ENCODE measurements at places on chromosomes 7 and 10.

DNA sequence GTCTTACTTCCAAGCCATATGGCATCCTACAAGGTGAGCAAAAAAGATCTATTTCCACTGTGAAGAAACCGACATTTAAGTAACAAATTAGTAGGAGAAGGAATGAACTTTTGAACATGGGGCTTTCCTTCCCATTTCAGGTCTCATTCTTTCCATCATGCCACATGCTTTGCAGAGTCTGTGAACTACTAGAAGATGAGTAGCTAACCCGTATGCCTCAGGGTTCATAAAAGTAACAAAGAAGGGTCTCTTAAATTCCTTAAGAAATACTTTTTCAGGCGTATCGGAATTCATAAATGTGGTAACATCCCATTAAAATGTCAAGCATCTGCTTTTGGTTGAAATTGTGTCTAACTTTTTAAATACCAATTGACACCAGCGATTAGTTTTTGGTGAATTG, 81.3 kb upstream of the TNS3 start:
- DNase-seq = no peak

- DNase-seq = no peak
Observed at GRCh38 chr7:81707196-81707595, 62.7 kb downstream of the HGF start.

DNA sequence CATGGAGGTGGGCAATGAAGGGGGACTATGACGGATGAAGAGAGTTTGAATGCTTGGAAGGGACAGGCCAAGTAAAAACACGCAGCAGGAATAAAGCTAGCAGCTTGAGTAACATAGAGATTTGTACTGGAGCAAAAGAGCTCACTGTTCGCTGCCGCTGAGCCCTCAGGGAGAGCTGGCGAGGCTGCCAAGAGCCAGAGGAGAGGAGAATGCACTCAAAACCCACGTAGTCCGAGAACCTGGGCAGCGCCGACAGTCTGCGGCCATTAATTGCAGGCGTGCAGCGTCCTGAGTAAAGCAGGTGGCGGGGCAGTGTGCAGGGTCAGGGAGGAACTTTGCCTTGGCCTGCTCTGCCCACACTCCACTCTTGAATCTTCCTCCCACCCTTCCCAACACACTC, 68.2 kb downstream of the SLC37A3 start:
- no peak for DNase-seq

DNA sequence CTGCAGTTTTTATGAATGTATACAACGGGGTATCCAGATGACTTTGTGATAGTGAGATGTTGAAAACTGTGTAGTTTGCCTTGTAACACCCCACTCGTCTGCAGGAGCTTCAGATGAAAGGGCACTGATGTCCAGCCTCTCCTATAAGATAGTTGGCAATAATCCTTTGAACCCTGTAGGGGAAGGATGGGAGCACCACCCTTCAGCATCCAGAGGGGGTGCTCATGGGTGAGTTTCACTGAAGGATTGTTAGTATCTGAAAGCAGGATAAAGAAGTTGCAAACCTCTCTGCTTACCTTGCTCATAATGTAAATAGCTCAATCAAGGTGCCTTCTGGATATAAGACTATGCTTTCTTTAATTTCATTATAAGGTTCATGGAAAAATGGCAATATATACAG, 201.5 kb downstream of the TMEM178B start:
- no peak for DNase-seq

DNA sequence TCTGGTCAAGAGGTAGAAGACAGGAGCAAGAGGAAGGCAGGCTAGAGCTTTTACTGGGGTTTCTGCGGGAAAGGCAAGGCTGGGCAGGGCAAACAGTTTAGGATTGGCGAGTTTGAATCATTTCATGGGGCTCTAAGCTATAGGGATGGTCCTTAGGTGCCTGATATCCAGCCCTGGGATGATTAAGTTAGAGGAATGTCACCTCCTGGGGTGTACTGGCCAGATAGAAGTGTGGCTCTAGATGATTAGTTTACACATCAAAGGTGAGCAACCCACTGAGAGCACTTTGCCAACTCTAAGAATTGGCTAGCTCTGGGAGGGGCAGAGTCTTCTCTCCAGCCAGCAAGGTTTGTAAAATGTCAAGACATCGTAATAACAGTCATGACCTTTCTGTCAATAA, 52.4 kb downstream of the ZNF365 start:
- DNase-seq = no peak

GRCh38 chr7:54813398-54813797, 54.4 kb upstream of the SEC61G start:
- no peak for DNase-seq

GRCh38 chr7:38751416-38751815, 120.2 kb upstream of the AMPH start:
- DNase-seq = no peak

GRCh38 chr7:55526770-55527169, 45.5 kb downstream of the VOPP1 start:
- DNase-seq = no peak

DNA sequence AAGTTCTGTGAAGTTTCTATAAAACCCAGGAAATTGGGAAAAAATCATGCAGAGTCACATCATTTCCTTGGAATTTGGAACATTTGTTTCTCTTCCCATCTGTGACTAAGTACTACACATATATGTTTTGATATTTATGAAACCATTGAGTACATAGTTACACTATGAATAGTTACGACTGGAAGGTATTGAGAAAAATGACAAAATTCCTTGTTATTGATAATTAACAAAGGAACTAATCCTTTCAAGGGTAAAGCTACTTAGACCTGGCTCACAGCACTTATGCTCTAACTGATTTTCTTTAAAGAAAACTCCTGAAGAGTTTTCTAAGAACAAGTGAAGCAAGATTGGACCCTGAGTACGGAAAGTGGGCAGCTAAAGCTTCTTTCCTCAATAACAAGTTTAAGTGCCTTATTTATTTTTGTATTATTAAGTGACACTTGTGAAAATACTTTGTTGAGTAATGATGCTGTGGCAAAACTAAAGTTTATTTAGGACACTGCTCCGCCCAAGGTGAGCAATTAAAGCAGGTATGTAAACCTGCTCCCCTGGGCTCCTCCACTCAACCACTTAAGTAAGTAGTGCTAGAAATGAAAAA, 12.0 kb upstream of the GLCCI1 start:
- no peak for DNase-seq

DNA sequence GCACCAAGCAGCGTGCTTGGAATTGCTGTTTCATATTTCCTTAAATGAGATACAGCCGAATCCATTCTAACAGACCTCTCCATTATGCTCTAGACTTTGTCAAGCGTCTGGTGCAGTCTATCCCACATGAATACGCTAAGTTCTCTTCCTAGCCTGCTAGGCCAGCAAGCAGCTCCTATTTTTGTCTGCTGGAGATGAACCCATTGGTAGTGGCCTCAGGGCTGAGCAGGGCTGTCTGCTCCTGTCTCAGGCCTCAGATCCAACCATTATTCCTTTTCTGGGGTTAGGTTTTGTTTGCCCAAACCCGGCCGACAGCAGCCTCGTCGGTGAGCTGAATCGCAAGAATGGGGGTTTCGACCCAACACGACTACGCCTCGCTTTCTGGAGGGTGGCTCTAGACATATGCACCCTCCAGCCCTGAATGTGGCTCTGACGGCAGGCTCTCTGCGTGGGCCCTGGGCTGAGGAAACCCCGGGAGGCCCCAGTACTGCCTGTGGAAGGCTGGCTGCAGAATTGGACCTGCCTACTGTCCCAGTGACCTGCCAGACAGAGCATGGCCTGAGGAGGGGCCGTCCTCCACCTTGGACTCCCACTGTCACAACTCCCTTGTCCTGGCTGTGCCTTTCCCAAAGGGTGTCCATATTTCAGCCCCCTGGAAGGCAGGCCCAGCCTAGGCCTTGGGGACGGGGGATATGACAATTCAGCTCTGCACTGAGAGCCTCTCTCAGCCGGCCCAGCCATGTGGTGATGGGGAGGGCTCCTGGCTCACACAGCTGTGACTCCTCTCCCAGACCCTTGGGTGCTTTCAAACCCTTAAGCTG, 267.9 kb upstream of the TCERG1L start:
- DNase-seq = no peak

DNA sequence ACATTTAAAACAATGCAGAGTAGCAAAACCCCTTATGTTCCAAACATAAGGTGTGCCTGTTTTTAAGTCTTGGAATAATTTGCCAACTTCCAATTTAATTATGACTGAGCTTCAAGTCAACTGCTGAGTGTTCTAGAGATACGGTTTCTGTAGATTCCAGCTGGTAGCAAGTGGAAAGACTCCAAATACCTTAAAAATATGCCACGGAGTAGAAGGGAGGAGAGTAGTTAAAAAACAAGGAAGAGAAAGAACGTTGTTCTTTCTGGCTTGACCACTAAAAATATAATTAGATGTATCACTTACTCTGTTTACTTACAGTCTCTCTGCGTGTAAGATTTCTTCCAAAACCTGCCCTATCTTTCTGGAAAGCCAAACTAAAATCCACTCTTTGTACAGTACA, 24.5 kb upstream of the ABLIM1 start:
- DNase-seq = no peak

DNA sequence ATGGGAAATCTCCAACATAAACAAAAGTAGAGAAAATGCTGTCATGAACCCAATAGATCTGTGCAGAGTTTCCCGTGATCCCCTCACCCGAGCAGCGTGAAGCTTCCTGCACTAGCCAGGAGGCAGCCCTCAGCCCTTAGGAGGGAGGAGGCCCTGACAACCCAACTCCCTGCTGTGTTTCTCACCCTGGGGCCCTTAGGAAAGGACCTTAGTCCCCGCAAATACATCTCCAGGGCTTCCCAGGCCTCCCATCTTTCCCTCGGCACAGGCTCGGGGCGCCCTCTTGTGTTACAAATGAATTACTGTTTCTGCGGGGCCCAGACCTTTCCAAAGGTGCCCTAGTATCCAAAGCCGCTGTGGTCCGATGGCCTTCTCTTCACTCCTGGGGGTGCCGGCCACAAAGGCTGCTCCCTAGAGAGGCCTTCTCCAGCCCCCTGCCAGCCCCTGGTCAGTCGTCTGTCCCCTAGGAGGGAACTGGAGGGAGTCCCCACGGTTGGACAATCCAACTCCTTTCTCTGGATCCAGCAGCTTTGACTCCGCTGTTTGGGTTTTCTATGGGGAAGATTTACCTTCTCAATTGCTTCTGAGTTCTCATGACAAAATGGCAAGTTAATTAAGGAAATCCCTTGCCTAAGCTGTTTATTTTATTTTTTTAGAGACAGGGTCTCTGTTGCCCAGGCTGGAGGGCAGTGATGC, 49.9 kb upstream of the SH2B2 start:
- DNase-seq = no peak

DNA sequence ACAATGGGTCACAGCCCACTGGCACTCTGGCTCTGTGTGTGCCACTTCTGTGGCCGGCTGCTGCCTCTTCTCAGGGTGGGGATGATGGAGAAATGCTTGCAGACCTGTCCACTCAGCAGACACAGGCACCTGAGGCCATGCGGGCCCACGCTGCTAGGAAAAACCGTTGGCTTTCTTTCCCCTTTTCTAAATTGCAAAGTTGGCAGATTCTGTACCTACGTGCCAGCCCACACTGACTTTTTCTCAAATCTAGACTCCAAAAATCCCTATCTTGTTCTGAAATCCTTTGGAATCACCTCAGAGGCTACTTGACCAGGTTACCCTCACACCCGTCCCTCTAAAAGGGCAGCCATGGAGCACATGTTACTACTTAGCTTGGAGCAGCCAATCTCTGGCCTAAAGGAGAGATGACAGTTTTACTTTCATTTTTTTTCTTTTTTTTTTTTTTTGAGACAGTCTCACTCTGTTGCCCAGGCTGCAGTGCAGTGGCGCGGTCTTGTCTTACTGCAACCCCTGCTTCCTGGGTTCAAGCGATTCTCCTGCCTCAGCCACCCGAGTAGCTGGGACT, 99.4 kb downstream of the RNF216 start:
- DNase-seq = no peak

DNA sequence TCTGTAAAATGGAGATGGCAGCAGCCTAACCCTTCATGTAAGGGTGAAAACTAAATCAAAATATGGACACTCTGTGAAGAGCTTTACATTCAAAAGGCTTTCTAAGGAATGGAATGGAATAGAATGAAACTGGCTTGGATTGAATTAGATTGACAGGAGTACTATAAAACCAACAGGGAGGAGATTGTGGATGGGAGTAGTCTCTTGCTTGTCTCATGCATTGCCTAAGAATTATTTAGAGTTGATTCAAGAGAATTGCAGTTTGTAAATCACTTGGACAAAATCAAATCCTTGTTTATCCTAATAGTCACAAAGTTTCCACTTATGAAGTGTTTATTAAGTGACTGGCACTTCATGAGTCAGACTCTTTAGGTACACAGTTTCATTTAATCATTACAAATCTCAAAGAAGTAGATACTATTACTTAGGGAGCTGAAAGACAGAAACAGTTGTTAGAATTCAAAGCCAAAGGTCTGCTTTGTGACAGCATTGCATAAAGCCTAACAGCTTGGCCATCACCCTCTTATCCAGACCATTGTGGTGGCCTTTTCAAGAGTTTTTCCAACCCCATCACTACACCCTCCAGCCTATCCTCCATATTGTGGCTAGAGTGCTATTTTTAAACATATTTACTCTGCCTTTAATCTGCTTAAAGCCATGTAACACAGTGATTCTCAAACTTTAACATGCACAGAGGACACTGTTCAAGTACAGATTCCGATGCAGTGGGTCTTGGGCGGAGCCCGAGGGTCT, 91.9 kb upstream of the GHITM start:
- DNase-seq = no peak

- DNase-seq = peak; percentile 22
Observed at GRCh38 chr10:10870523-10871241, 147.0 kb upstream of the CELF2 start.

GRCh38 chr10:84243759-84244158, 1.1 kb upstream of the RGR start:
- no peak for DNase-seq

GRCh38 chr7:94605031-94605430, 50.9 kb downstream of the SGCE start:
- no peak for DNase-seq

GRCh38 chr10:76190634-76191270, 759.3 kb downstream of the LRMDA start:
- no peak for DNase-seq

GRCh38 chr7:76071316-76072242, 23.7 kb downstream of the MDH2 start:
- no peak for DNase-seq

DNA sequence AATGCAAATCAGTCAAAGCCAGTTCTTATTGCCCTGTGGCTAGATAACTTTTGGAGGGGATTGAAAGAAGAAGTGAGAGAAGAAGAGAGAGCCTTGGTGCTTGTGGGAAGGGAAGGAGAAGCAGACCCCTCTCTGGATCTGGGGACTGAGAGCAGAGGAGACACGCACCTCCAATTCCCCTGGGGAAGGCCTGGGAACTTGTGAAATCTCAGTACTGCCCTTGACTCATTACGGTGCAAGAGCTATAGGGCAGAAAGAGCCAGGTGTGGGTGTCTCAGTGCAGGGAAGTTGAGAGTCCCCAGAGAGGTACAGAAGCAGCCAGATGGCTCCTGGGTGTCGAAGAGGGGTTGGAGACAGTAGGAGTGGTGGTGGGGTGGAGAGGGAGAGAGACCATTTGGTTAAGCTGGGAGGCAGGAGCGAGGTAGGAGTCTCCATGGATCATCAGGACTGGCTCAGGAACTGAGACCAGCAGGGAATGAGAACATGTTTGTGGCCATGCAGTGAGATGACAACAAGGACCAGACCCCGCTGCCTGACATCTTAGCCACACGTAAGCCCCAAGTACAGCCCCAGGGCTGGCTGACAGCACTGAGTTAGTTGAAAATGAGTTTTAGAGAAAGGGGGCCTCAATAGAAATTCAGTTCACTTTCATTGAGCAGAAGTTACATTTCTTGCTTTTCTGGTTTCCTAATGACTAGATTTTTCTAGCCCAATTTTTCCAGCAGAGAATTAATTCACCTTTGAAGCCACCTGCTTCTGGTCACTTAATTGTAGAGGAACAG, 238.2 kb downstream of the BUB3 start:
- peak; percentile 100 for DNase-seq
